WTC11 (cell line): ENCODE measurements at places on chromosomes 7 and 10.

DNA sequence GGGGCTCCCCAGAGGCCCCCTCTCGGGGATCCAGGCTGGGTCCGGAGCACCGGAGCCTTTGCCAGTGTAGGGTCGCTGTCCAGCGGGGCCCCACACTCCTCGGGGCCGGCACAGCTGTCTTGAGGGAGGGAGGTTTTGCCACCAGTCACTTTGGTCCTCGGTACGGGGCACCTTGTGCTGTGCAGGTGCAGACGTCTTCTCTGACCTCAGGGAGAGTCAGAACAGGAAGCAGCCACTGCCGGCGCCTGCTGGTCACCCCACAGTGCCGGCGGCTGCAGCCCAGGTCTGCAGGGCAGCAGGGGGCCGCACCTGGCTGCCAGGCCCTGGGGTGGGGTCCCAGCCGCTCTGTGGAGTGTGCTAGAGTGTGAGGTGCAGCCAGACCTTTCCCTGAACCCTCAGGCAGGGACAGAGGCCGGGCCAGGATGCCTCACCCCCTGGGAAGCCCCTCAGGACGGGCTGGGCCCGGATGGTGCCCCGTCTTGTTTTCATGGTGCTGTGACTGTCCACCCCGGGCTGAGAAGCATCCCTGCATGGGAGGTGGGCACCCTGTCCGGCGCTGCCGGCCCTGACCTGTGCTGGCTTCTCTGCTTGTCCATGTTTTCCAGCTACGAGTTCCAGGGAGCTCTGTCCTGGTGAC, 8.2 kb downstream of the MAFK start:
- DNase-seq = no peak

DNA sequence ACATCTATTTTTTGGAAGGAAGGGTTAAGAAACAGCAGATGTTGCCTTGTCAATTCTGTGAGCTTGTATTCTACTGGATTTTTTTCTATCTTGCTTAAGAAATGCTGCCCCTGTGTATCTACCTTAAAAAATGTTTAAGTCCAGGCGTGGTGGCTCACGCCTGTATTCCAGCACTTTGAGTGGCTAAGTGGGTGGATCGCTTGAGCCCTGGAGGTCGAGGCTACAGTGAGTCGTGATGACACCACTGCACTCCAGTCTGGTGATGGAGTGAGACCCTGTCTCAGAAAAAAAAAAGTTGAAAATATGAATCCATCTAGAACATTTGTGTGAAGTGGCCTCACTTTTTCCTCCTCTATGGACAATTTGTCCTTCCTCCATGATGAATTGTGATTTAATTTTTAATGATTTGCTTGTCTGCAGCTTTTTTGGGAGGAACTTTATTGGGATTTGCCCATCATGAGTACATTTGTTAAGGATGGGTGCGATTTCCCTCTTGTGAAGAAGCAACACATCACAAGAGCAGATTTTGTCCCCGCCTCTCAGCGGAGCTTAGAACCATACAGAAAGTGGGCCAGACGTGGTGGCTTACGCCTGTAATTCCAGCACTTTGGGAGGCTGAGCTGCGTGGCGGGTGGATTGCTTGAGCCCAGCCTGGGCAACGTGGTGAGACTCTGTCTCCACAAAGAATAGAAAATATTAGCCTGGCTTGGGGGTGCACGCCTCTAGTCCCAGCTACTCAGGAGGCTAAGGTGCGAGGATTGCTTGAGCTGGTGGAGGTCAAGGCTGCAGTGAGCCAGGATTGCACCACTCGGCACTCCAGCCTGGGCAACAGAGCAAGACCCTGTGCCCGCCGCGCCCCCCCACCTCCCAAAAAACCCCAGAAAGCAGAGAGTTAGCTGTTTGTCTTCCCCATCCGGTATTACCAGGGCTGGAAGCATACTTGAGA, 57.7 kb downstream of the DNAJB6 start:
- DNase-seq = no peak

GRCh38 chr10:66837335-66837734, 88.5 kb upstream of the LRRTM3 start:
- DNase-seq = no peak

DNA sequence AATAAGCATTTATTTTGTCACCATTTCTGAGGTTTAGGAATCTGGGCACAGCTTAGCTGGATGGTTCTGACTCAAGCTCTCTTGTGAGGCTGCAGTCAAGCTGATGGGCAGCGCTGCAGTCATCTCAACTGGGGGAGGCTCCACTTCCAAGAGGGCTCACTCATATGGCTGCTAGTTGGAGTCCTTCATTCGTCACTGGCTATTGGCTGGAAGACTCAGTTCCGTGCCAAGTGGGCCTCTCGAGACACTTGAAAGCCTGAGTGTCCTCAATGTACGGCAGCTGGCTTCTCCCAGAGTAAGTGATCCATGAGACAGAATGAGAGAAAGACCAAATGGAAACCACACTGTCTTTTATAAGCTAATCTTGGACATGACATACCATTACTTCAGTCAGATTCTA, 21.6 kb upstream of the COL13A1 start:
- no peak for DNase-seq

DNA sequence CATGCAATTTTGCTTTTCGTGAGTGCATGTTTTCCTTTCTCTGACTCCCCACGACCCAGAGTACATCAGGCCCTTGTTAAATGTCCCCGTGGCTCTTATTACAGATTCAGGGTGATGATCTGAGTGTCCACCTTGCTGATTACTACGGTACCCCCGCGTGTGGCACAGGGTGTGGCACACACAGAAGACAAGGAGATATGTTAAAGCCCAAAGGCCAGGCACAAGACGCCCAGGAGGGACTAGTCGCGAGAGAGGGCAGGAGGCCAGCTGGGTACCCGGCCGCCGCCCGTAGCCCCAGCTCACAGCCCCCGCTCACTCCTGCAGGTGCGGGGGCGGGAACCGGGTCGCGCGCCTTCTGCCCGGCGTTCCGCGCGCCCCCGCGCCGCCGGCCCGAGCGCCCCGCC, 281 bp upstream of the EXOC6 start:
- DNase-seq = no peak

- DNase-seq = no peak
Observed at GRCh38 chr10:85967594-85967993, 399.0 kb downstream of the GRID1 start.

DNA sequence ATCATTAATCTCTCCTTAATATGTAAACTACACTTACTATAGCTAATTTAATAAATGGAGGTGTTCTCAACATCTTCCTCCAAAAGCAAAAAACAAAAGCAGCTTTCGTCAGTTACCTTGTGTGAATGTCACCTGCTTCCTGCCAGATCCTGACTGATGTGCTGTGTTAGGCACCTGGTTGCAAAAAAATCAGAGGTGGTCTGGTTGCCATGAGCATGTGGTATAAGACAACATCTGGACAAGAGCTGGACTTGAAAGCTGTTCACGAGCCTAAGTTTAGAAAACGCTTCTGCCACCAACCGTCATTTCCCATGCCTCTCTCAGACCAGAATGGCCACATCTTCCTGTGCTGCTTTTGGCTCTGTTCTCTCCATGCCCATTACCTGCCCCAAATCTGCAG, 42.0 kb upstream of the GGCT start:
- DNase-seq = no peak

DNA sequence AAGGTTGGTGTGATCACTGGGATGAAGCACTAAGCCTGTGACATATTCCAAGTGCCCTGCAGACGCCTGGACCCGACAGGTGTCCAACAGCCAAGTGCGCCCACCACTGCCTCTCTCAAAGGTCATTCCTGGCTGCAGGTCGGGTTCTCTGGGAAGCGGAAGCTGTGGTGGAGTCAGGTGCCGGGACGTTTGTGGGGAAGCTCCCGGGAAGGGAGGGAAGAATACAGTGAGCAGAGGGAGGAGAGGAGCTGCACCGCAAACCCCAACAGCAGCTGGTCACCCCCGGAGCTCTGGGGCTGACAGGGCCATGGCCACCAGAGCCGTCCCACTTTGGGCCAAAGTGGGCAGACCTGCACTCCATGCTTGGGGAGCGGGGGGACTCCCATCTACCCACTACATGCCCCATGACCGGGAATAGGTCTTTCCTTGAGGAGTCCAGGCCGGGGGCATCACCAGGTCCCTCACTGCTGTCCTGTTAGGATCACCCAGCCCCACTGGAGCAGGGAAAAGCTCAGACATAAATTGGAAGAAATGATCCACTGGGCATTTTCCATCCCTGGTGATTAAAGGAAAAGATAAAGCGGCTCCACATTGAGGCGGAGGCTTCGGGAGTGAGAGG, 84.5 kb upstream of the PPP2R2D start:
- DNase-seq = no peak

DNA sequence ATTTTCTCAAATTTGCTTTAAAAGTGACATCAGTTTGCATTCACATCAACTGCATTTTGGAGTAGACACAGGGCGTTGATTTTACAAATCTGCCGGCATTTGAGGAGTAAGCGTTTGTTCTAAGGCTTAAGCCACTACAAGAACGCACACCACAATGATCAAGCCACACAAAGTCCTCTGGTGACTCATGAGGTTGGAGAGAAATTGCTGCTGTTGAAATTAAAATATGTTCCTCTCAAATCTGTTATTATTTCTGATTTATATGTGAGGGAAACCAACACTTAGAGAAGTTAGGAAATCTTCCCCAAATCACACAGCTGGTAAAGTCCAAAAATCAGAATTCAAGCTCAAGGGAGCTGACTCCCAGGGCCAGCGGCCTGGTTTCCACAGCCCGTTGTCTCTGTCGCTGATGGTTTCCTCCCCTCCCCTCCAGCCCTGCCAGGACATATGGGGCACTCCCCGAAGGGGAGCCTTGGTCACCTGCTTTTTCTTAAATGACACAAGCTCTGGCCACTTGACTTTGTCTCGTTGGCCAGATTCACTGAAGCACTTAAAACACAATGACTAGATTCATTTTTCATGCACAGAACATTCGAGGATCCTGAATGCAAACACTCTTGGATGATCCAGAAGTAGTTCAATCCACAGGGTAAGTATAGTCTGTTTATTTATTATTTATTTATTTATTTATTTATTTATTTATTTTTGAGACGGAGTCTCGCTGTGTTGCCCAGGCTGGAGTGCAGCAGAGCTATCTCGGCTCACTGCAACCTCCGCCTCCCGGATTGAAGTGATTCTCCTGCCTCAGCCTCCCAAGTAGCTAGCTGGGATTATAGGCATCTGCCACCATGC, 29.2 kb upstream of the KLF6 start:
- no peak for DNase-seq

DNA sequence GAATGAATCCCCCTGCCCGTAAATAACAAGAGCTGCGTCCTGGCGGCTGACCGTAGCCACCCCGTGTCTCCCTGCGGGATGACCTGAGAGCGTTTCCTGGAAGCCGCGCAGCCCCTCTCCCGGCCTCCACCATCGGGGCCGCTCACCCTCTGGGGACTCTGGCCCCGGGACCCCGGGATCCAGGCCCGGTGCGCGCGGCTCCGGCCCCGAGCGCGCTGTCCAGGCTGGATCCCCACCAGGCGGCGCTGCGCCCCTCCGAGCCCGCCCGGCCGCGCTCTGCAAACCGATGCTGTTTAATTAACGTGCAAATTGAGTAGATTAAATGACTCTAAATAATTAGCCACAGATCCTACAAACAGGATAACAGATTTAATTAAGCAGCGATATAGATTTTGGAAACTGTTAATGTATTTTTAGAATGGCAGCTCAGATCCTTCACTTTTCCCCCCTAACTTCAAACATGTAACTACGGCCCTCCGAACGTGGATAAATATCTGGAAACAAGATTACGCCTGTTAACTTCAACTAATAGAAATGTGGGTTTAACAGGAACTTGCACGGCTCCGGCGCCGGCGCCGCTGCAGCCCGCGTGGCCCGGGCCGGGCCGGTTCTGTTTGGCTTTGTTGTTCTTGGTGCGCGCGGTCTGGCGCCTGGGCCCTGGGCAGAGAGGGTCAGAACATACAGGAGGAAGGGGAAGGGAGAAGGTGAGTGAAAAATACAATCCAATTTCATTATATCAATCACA, 7.1 kb upstream of the UNCX start:
- DNase-seq = peak; percentile 68

GRCh38 chr10:48981310-48981907, 41.8 kb upstream of the LRRC18 start:
- DNase-seq = peak; percentile 87

DNA sequence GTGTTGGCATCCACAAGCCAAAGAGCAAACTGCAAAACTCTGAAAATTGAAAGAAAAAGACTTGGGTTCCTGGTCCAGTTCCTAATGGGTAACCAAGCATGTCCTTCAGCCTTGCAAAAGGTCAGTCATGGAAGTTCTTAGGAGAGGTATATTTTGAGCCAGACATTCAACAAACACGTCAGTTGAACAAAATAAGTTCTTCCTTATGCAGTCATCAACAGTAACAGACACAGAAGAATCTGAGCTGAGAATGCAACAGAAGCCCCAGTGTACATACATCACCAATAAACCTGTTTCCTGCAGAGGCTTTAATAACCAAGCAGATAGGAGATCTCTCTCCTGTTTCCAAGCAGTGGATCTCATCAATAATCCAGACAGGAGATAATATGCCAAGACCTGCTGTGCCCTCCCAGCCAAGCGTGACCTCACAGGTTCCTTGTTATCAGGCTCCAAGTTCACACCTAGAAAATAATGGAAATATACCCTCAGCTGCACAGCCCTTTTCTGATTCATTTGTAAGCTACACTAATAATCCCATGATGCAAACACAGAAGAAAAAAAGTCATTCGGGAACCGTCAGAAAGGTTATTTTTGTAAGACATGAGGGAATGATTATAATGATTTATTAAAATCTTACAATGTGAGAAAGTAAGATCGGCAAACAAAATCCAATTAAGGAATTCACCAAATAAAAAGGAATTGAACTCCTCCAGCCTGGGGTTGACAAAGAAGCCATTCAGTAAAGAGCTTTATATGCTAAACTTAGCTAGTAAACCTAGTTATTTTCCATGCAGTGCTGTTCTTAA, 90.7 kb downstream of the DGKI start:
- DNase-seq = no peak

- no peak for DNase-seq
Observed at GRCh38 chr10:44374155-44374554, 10.7 kb downstream of the CXCL12 start.

DNA sequence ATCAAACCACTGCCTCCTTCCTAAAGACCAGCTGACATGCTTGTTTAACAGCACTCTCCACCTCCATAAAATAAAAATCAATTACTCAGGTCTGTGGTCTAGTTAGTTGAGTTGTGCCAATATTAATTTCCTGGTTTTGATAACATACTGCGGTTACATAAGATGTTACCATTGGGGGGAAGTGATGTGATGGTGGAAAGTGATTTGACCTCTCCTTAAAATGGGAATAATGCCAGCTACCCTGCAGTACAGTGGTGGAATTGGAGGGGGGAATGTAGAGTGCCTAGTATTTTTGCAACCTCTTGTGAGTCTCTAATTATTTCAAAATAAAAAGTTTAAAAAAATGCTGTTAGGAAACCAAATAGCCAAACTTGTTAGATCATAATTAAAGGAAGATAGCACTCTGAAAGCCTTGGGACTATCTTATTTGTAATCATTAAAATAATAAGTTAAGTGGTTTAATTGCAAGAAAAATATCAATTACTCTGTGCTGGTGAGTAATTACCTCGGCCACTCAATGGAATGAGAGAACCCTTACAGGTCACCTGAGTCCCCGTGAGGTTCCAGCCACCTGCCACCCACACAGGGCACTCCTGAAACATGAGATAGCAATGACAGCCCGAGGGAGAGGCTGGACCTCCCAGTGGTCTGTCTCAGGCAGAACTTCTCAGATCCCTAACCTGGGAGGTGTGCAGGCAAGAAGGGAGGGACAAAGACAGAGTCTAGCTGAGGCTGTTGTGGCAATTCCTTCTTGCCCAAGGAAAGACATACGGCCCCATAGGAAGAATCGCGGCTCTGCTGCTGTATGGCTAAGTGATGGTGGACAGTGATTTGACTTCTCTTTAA, 94.1 kb downstream of the SH3PXD2A start:
- DNase-seq = no peak
